ENCODE measurements at places on chromosomes 2 and 18.

DNA sequence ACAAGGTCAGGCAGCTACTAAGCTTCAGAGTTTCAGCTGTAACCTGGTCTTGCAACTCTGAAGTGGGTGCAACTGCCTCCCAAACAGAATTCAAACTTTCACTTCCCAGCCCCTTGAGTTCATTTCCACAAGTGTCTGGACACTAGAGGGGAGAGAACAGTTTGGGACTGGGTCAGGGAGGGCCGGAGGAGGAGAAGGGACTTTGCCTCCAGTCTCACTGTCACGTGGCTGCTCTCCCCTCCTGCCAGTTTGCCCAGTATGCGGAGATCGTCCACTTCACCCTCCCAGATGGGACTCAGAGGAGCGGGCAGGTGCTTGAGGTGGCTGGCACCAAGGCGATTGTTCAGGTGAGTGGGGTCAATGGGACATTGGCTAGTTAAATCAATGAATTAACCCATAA lies 20.6 kb upstream of the ANKRD53 start:
- DNase-seq: no peak

- no peak for DNase-seq
These were observed 14.7 kb downstream of the RALB start for GRCh38 chr2:120267348-120267747.

DNA sequence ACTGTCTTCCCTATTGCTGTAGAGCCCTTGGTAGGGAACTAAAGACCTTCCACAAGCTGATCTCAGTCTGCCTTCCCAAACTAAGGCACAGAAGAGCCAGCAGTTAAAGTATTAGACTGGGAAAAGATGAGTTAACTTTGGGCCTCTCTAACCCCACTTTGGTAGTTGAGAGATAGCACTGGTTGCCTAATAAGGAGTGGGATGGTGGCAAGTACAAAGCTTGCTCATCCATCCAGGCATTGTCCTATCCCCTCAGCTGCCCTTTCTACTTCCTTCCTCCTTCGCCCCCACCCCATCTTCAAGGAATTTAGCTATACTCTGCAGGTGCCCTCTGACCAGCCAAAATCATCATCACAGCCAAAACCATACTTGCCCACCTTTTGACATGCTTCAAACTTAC lies 22.2 kb upstream of the AFTPH start:
- no peak for DNase-seq

GRCh38 chr2:208542465-208543041 lies 136.0 kb downstream of the PTH2R start:
- no peak for DNase-seq

DNA sequence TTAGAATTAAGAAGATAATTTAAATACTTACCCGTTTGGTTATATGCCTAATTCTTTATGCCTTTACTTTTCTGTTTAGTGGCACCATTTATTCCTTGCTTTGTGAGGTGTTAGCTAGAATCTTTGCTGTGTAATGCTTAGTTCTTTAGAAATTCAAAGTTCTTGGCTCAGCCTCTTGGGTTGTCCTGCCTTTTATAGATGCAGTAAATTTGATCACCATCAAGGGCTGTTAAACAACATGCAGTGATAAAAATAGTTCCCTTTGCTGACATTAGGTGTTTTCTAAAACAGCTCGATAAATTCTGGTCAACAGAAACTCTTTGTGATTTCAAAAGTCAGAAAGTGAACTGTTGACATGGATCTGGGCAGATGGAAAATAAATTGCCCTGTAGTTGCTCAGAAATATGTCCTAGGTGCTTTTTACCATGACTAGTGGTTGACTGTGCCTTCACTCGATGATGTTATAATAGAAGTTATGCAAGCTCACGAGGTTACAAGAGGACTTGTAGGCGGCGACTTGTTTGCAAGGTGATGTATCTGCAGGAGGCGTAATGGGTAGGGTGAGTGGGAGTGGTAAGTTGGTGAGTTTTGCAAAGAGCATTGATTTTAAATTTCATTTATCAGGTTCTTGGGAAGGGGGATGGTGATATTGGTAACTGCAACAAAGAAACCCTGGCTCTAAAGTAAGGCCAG lies 52.1 kb downstream of the LRRTM1 start:
- no peak for DNase-seq

GRCh38 chr2:198127627-198128026 lies 323.2 kb downstream of the PLCL1 start:
- no peak for DNase-seq

- no peak for DNase-seq
These were observed 111.7 kb downstream of the CCDC102B start for GRCh38 chr18:68909579-68909978.

- no peak for DNase-seq
These were observed 120.9 kb upstream of the COL3A1 start for GRCh38 chr2:188853307-188853706.

GRCh38 chr2:132816234-132816633 lies 146.2 kb upstream of the LYPD1 start:
- no peak for DNase-seq

GRCh38 chr2:144475044-144475443 lies 44.9 kb downstream of the ZEB2 start:
- no peak for DNase-seq

All from hypothalamus (tissue), 51 donors.